ENCODE measurements at places on chromosomes 2 and 18.

- DNase-seq, result no peak
These were observed 187.8 kb upstream of the SIX3 start for GRCh38 chr2:44753552-44754285.

DNA sequence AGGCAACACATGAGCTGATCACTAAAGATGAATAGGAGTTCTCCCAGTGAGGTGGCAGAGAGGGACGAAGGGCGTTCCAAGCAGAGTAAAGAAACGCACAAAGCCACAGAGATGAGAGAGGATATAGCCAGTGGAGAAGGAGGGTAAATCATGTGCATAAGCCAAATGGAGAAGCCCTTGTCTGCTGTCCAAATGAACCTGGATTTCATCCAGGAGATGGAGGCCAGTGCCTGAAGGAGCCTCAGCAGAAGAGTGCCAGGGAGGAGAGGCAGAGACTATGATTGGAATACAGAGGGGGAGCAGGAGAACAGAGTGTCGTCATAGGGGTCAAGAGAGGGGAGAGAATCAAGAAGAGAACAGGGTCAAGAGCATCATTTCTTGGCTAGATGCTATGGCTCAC is 48.9 kb upstream of the STPG4 start:
- DNase-seq, result no peak

DNA sequence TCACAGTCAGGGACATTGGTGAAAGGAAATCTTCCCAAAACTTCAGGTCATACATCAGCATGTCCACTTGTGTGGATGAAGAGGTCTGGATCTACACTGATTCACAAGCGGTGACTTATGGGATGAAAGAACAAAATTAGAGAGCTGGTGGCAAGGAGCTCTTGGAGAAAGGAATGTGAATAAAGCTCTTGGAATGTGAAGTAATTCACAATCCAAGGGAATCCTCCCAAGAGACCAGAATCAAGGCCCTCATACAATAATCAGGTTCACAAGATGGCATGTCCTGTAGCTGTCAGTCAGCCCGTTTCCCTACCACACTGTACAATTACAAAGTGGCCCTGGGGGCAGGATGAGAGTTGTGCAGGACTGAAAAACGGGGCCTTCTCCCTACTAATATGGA is 96.2 kb downstream of the MRPS9 start:
- no peak for DNase-seq

DNA sequence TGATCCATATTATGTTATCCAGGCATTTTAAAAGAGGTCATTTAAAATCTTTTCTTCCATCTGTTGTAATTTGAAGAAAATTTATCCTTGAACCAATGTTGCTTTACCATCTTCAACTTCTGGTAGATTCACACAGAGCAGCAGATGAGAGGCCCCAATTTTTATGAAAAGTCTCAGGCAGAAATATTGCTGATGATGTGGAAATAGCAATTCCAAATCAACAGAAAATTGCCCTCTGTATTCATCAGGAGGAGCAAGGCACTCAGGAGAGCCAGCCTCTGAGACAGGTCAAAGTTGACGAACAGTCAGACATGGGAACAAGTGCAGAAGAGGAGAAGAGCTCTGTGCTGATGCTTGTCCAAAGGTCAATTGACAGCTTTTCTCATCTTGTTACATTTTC is 444.9 kb downstream of the NCKAP5 start:
- no peak for DNase-seq

DNA sequence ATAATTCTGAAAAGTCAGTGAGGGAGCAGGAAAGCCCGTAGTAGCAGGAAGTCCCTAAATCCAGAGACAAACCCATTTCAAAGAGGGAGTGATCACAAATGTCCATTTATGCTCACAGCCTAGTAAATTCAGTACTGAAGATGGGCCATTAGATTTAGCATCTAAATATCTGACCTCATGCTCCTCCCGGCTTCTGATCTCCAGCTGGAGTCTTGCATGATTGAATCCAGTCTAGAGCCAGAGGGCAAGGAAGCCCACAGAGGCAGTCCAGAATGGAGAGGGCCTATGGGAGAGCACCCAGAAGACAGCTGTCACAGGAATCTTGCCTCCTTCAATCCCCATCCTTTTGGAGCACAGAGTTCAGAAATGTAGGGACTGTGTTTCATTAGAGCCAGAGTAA is 16.0 kb upstream of the ST8SIA3 start:
- DNase-seq, result no peak

DNA sequence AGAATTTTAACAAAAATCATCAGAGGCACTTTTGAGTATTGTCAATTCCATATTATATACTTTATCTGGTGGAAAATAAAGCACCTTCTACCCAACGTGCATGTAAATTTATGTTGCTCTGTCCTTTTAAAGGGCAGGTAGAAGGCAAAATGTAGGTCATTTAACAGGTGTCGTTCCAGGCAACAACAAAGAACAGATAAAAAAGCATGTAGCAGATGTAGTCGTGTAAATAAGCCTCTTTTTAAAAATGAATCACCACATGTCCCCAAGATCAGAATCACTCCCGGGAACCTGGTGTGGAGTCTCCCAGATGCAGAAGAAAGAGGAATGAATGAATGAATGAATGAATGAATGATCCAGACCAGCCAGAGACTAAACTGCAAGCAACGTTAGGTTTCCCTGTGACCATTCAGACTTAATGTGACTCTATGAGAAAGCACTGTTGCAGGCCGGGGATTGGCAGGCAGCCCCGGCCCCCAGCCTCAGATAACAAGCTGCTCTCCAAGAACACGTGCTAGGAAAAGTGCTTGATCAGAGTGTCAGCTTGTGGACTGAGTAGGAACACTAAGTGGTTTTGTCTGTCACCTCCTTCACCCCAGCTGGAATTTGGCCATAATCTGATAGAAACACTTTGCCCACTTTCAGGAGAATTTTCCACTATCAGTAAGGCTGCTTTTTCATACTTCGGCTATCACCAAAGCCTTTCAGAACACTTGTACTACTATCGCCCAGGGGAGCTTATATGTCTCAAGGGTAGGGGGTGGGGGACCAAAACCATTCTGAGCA is 100.6 kb downstream of the CDK15 start:
- DNase-seq, result no peak

DNA sequence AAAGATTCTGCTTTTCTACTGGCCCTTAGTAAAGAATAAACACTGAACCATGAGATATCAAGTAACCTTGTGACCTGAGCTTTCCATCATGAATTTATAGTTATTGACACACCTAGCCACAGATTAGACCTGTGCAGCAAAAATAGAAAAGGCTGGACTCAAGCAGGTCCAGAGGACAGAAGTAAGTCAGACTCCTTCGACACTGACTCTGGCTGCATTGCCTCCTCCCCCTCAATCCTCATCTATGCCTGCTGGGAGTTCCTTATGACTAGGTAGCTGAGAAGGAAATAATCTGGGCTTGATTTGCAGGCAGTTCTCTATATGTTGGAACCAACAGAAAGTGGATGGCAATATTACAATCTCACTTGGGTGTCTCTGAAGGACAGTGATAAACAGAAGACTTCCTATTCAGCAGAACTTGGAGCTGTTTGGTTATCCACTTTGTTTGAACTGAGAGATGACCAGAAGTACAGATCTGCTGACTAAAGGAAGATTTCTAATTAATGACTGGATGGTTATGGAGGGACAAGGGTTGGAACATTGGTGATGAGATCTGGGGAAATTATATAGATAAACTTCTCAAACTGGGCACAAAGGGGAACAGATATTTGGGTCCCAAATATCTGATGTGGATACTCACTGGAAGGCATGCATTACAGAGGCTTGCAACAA is 39.4 kb downstream of the ARID5A start:
- no peak for DNase-seq

GRCh38 chr2:196067088-196067382 is 1.6 kb downstream of the DNAH7 start:
- no peak for DNase-seq

DNA sequence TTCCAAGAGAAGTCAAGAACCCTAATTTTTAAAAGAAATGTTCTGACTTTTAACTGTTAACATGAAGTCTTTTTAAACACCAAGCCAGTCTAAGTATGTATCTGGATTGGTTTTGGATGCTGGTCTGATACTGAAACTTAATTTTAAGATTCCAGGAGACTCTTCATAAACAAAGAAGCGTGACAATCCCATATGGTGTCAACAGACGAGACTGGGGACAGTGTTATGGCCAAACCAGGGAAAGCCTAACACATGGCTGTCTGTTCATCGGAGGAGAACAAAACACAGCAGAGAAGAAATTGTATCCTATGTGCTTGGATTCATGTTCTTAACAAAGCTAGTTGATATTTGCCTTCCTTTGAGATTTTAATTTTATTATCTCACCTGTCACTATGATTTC is 80.5 kb upstream of the UPP2 start:
- DNase-seq, result no peak

DNA sequence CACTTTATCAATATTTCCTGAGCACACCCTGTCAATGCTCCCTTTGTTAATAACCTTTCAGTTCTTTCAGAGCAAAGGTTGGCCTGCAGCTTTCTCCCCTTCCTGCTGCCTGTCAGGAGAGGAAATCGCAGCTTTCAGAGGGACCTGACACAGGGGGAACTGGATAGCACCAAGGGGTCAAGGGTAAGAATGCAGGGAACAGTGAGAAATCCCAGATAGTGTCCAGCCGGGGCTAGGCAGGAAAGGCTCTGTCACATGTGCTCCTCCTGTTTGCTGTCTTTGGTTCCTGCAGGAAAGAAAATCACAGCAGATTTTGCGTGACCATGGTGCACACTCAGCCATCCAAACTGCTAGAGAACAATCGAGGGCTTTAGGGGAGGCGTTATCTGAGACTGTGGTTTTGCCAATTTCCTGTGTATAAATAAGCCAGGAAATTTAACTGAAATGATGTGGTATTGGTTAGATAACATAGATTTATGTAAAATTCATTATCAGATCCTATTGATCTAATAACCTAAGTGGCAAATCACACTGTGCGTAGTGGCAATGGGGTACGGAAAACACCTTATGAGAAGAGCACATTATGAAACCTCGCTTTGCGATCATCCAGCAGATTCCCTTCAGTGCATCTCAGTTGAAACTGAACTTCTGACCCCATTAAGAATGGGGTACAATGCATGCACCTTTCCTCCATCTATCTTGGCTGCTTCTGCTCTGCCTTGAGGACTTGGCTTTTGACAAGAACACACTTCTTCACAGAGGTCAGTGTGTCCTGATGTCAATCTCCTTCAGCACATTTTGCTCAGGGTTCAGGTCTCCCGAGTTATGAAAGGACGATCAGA is 178.0 kb downstream of the ICOS start:
- DNase-seq, result no peak

DNA sequence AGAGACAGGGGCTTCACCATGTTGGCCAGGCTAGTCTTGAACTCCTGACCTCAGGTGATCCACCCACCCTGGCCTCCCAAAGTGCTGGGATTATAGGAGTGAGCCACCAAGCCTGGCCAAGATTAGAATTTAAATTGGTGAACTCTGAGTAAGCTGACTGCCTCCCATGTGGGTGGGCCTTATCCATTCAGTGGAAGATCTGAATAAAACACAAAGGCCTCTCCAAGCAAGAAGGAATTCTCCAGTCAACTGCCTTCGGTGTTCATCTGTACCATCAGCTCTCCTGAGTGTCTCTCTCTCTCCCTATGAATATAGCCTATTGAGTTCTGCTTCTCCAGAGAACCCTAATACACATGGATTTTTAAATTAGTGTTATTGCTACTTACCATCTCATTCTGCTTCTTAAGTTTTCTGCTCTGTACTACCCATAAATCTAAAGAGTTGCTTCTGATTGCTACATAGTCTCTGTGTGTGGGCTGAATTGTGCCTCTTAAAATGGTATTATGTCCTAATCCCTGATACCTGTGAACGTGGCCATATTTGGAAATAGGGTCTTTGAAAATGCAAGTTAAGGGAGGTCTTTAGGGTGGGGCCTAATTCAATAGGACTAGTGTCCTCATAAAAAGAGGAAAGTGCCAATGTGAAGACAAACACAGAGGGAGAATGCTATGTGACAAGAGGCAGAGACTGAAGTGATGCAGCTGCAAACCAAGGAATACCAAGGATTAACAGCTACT is 36.3 kb downstream of the FBXO11 start:
- DNase-seq, result no peak

DNA sequence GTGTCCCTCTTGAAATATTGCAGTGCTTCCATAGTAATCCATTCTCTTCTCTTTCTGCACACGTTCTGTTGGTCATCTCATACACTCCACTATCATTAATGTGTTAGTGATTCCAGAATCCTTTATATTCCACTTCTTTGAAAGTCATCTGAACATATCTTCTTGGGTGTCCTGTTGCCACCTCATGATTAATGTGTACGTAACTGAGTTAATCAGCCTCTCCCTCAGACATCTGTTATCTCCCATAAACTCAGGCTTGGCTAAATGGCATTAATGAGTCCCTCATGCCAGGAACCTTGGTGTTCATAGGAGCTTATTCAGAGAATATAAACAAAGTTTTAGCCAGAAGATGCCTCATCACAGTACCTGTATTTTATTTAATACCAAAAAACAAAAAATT is 126.4 kb downstream of the NCOA1 start:
- no peak for DNase-seq

- DNase-seq, result no peak
These were observed 1.2 kb downstream of the EFEMP1 start for GRCh38 chr2:55922291-55922907.

- DNase-seq, result no peak
These were observed 571 bp upstream of the GPC1 start for GRCh38 chr2:240434728-240435456.

DNA sequence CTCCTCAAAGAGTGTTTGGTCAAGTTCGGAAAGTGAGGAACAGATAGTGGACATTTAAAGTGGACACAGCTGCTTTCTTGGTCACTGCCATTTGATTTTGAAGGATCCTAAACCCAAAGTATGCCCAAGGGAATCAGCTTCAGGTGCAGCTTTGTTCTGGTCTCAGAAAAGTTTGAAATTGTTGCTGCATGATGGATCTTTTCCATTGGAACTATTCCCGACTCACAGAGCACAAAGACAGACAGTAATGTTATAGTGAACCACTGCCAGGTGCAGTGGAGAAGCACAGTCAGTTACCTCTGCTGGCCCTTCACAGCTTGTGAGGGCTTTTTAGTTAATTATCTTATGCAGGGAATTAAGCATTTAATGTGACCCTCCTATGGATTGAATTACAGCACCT is 301.7 kb downstream of the PHLPP1 start:
- no peak for DNase-seq

DNA sequence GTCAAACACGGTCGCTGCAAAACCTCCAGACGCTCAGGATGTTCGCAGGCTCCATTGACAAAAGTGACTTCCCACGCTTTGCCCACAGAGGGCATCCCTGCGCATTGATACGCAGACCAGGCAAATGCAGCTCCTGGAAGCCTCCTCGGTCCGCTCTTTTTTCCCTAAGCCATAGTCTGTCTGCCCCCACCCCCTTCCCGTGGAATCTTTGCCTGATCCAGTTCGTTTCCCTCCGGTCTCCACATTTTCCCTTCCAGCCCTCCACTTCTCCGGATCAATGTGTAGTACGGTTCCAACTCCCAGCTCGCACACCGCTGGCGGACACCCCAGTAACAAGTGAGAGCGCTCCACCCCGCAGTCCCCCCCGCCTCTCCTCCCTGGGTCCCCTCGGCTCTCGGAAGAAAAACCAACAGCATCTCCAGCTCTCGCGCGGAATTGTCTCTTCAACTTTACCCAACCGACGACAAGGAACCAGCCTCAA is at the start of gene DCC:
Gene DCC (plus strand): TSS at position 307 of the 481 bp plus-strand sequence. CDS start 591 bp downstream, outside the sequence.
- DNase-seq, result no peak

GRCh38 chr2:208295834-208296233 is 29.8 kb downstream of the PIKFYVE start:
- no peak for DNase-seq

GRCh38 chr2:88195246-88195645 is 25.1 kb downstream of the THNSL2 start:
- no peak for DNase-seq
